Activated T-helper 1 cell treated with anti-CD3 and anti-CD28 coated beads, Interleukin-2, amount 50 U/mL, for 16 hours (primary cell): ENCODE measurements at places on chromosomes 11 and 22.

DNA sequence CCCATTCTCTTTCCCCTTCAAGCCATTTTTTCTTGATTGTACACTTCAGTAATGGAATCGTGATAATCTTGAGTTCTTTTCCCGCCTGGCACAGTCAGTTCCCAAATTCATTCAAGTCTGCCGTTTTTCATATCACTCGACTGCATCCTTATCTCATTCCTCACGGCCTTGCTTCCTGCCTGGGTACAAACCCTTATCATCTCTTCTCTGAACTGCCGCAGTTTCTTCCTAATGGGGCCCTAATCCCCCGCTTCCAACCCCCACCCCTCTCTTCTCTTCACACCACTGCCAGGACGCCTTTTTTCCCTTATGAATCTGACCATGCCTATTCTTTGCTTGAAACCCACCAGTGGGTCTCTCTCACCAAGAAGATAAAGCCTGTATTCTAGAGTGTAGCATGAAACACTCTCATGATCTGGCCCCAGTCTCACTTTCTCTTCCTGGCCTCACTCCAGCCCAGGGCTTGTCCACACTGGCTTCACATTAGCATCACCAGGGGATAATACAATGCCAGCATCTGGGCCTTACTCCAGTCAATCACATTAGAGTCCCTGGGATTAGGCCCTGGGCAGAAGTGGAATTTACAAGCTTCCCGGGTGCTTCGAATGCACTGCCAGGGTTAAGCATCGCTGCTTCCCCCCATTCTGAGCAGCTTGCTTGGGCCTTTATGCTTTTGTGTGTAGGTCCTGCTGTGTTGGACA is 102.1 kb downstream of the FBXO7 start:
- no peak for DNase-seq

DNA sequence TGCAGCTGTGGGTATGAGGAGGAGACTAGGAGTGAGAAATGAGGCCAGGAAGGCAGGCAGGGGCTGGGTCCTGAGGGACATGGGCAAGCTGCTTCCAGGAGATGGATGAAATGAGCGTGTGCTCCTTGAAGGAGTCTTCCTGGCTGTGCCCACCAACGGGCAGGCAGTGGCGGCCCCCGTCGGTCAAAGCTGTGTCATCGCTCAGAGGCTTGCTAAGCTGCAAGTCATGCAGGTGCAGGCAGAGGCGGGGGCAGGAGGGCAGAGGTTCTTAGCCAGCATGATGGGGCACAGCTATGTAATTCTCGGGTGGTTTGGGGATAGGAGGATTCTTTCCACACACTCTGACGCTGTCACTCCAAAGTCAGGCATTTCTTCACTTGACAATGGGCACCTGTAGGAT is 12.5 kb upstream of the PEX26 start:
- DNase-seq = no peak

DNA sequence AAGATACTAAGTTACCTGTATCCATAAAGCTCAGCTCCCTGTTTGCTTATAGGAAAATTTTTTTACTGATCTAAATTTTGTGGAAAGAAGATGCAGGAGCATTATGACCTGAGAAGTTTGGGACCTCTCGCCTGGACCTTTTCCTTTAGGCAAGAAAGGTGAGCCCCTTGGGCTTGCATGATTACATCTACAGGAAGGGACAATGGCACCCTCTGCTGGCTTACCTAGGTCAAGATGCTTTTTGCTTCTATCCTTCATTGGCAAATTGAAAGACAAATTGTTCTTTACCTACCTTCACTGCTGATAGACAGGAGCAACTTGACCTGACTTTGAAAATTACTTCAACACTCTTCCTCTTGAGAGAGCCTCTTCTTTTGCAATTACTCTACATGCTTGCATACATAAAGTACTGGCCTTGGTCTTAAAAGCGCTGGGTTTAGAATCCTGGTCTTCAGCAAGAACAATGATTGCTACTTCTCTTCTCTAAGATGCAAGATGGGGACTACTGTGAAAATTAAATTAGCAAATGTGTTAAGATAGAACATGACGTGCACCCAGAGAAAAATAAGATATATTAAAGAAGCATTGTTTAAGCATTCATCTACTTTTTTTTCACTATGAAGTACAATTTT is 147.2 kb downstream of the TRPC6 start:
- no peak for DNase-seq

- no peak for DNase-seq
These were observed 25.8 kb downstream of the TSKU start for GRCh38 chr11:76808996-76809395.

DNA sequence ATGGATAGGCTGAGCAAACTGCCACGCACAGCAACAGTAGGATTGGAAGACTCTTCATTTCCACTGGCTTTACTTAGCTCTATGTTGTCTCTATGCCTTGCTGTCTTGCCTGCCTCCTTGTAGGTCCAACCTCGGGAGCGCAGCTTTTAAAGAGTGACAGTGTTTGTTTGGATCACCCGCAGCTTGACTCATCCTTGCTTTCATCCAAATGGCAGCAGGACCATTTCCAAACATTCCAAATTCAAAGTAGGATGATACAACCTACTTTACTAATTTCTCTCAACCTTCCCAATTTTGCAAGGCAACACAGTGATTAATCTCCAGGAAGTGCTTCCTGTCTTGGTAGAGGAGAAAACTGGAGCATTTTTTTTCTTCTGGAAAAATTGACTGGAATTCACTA is at the start of gene MMP3:
Gene MMP3 (minus strand): TSS at position 121 of the 400 bp plus-strand sequence. CDS start 63 bp downstream, at position 58.
- no peak for DNase-seq

GRCh38 chr11:96307776-96308140 is 35.2 kb downstream of the MAML2 start:
- no peak for DNase-seq

DNA sequence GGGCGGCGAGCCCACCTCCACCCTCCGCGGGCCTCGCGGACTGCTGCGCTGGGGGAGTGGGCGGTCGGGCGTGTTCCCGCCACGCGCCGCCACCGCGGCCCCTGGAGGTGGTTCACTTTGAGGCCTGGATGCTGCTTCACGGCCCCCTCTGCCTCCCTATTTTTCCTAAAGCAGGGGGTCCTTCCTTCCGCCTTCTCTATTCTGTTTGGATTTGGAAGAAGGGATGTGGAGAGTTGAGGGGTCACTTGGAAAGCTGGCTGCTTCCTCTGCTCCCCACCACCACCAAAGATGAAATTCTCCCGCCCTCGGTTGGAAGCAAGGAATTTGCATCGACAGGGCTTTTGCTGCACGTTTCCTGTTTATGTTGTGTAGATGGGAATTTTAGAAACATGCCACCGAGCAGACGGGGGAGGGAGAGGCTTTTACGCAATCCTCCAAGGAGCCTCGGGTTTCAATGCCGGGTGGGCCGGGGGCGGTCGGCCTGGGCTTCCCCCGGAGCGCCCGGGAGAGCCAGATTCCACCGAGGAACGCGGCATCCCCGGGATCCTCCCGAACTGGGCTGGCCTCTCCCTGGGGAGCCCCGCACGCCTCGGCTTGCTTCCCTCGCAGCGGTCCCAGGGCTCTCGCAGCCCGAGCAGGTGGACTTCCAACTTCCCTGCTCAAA is 403 bp upstream of the SBF2 start:
- no peak for DNase-seq

DNA sequence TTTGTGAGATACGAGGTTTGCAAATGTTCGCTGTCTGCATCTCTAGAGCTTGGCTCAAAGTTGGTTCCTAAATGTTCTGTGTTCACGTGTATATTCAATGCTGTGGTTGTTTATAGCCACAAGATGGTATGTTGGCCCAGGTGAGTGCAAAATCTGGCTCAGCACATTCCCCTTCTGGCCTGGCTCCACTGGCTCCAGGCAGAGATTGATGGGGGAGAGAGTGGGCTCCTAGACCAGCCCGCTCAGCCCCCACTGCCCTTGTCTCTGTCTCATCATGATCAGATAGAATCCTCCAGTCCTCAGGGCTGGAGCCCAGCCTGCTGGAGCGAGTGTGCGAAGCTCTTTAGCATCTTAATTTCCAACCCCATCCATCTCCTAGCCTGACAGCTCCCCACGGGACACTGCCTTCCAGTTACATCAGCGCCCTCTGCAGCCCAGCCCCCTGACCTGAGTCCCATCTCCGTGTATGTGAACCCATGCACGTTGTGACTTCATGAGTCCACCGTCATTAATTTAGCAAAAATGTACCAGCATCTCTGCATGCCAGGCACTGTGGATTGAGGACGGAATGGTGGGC is 2.0 kb downstream of the P2RX3 start:
- DNase-seq = no peak

- no peak for DNase-seq
These were observed 6.6 kb upstream of the ASCL2 start for GRCh38 chr11:2277008-2277346.

- DNase-seq = no peak
These were observed 634.1 kb downstream of the TBC1D22A start for GRCh38 chr22:47396515-47396914.

DNA sequence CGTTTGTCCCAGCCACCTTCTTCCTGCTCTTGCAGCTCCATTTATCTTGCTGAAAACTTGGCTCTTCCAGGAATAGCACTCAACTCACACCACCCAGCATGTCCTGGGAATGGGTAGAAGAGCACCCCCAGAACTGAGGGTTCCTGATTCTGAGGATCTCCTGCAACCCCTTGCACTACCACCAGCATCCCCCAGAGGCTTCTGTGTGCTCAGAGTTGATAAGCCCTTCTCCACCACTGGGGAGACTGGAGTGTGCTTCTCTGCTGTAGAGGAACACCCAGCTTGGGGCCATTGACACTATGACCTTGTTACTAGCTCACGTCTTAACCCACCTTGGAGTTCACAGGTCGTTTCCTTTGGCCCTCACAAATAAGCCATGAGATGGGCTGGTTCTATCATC is 121.0 kb downstream of the GRIK4 start:
- no peak for DNase-seq

DNA sequence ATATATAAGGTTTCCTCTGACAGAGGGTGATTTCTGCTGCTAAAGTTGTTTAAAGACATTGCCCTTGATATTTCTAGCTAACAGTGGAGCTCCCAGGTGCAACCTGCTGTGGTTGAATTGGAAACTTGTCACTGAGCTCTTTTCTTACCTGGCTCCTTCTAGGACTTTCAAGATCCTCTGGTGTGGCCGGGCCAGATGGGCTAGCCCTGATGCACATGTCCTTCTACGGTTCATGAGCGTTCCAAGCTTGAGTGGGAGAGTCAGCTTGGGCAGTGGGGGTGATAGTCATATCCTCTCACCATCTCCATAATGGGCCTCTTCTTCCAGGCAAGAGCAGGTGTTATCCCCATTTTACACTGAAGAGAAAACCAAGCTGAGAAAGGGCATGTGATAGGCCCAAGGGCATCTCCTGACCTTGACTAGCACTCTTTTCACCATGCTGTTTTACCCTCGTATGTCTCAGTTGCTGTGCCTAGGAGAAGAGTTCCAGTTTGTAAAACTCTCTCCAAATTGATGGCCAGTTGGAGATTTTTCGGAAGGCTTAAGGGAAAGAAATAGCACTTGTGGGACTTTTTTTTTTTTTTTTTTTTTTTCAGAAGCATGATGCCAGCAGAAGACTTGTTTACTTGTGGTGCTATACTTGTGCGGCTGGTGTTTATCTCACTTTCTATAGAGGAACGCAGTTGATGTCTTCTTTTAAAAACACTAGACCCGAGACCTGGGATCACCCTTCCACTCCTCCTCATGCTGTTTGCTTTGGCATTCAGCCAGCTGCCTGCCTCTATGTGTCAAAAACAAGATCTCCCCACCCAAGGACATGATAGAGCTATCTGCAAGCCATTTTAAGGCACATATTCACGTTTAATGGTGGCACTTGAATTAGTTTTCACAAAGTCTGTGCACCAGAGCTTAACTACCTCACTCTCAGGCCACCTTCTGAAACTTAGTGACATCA is 32.6 kb downstream of the TEAD1 start:
- no peak for DNase-seq

GRCh38 chr11:109984634-109985289 is 108.4 kb upstream of the ZC3H12C start:
- DNase-seq = no peak

DNA sequence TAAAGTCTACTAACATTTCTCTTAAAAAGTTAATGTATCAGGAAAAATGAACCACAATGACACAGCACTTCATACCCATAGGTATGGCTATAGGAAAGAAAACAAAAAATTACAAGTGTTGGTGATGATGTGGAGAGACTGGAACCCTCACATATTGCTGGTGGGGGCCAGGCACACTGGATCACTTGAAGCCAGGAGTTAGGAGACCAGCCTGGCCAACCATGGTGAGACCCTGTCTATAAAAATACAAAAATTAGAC is 26.7 kb downstream of the TCF20 start:
- DNase-seq = no peak

GRCh38 chr22:42309865-42310264 is 39.4 kb upstream of the TCF20 start:
- DNase-seq = no peak
